Foreskin keratinocyte (primary cell): ENCODE measurements at places on chromosomes 13 and 19. TPM values are rescaled to one million over a fixed set of nuclear protein-coding genes. Genes with fewer than 3 reads are reported as not detected.
A peak's percentile ranks its signal among the peaks of the same experiment; 100 is the strongest.

DNA sequence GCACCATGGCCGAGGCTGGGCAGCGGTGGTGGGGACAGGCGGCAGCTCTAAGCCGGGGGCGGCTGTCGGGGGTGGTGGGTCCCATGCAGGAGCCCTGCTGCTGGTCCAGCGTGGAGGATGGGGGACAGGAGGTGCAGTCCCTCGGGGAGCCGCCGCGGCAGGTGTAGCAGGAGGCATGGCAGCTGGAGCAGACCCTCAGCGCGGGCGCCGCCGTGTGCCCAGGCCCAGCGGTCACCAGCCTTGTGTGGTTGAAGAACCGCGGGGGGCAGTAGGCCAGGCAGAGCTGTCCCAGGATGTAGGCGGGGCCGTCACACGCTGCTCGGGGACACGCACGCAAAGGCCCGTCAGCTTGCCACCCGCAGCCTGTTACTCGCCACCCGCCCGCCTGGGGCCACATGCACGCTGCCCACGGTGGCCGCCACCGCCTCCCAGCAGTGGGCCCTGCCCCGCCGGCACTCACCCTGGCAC, 2.9 kb upstream of the C19orf25 start:
- DNase-seq, result no peak

GRCh38 chr13:100536643-100537180, 51.9 kb downstream of the GGACT start:
- DNase-seq, result no peak

- no peak for DNase-seq
Measured at GRCh38 chr19:55301459-55302317, 17.9 kb downstream of the BRSK1 start.

GRCh38 chr13:31986676-31987470, 44.7 kb upstream of the FRY start:
- DNase-seq, result no peak

DNA sequence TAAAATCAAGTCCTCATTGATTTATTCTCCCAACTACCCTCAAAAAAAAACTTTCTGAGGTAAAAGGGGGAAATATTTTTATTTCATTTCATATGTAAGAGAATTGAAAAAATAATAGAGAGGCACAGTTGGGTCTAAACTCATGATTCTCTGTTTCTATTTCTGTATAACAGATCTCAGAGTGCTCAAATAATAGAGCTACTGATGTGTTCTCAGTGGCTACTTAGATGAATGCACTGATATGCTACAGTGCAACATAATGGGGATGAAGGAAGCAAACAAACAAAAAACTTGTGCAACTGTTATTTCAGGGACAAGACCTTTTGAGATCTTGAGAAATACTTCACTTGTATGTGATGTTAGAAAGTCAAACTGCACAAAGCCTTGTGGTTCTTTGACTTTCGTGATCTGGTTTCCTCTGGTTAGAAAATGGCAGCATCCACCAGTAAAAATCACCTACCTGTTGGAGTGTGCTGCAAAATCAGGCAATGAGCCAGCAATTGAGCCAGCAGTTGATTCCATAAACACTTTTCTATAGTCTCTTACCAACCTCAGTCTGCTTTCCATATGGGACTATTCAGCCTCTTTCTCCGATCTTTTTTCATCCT, 9.7 kb upstream of the DACH1 start:
- DNase-seq, result no peak

DNA sequence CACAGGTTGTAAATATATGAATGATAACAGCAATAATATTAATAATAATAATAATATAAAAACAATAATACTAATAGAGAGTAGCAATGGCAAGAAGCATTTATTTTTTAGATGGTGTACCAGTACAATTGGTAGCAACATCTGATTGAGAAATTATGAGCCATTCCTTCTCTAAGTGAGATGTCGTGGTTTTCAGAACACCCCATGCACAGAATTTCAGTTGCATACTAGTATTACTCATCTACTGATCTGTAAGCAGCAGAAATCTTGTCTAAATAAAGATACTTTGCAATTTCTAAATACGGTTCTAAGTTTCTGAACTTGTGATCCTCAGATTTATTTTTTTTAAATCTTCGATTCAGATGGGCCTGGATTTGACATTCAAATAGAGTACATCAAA, 788.0 kb upstream of the ATXN8OS start:
- no peak for DNase-seq

DNA sequence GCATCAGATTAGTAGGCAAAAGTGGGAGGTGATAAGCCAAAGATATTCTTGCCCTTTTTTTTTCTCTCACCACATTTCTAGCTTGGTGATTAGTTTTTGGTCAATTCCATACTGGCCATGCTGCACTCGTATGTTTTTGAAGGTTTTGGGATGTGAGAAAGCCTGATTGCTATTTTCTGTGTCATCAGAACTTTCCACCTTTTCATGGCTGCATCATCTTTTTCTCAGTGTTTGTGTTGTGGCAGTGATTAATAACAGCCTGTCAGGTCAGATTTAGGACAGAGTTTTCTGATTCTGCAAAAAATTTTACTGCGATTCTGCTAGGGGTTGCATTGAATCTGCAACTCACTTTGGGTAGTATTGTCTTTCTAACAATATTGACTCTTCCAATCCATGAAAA, 32.9 kb downstream of the PSG1 start:
- DNase-seq, result no peak

DNA sequence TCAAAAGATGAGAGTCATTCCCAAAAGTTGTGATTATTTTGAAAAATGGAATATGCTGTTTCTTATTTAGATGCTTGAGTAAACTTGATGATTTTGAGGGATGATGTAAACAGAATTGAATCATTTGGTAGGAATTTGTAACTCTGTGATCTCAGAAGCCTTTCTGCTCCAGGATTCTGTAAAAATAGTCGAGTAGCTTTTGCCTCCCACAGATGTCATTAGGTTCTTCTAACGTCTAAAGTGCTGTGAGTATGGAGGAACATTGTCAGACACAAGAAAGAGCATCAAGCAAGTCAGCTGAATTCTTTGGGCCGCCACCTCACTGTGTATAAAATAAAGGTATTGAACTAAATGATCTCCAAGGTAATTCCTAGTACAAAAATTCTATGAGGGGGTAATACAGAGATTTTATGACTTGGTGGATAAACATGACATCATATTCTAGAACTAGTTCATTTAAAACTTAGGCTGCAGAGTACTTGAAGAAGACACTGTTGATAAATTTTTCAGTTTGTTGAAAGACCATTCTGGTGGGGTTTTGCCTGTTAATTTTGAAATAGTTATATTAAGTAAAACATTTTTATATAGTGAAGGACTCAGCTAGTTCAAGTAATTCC, 1.4 kb upstream of the GPR183 start:
- no peak for DNase-seq

GRCh38 chr19:1239796-1240737, 1.5 kb upstream of the ATP5F1D start:
- DNase-seq, result peak; percentile 56

- peak; percentile 67 for DNase-seq
Measured at GRCh38 chr19:13022859-13023636, 27.8 kb downstream of the NFIX start.

DNA sequence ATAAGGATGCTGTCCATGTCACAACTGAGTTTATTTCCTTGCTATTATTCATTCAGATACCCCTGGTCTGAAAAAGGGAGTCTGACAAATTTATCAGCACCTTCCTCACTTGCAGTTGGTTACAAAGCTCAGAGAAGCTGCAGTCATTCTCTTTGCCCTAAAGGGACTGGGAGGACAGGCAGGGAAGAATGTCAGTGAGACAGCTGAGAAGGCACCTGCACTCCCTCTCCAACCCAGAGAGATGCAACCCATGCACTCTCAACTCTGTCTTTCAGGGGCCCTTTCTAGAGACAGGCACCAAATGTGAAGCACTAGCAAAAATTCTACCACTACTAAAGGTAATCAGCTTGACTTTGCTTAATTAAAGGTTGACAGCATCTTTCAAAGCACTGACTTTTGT, 83.3 kb downstream of the CRYL1 start:
- DNase-seq, result no peak

GRCh38 chr13:25920277-25920676, 131.5 kb downstream of the SHISA2 start:
- no peak for DNase-seq

The GJB6 gene
- 6.2 and 12.4 TPM in 2 replicates for polyA plus RNA-seq

The ZNF564 gene
- polyA plus RNA-seq, result 1.5 TPM in 2 replicates

The SIGLEC10 gene
- not detected in 2 replicates for polyA plus RNA-seq

The FCAR gene
- polyA plus RNA-seq, result not detected in 2 replicates

The SIAH3 gene
- polyA plus RNA-seq, result 0.14 and 0.20 TPM in 2 replicates

The S1PR2 gene
- 2.2 and 2.5 TPM in 2 replicates for polyA plus RNA-seq

The SIGLEC12 gene
- not detected in 2 replicates for polyA plus RNA-seq

The APC2 gene
- 0.03 and 0.08 TPM in 2 replicates for polyA plus RNA-seq
